ENCODE measurements at places on chromosomes 12 and 14.

DNA sequence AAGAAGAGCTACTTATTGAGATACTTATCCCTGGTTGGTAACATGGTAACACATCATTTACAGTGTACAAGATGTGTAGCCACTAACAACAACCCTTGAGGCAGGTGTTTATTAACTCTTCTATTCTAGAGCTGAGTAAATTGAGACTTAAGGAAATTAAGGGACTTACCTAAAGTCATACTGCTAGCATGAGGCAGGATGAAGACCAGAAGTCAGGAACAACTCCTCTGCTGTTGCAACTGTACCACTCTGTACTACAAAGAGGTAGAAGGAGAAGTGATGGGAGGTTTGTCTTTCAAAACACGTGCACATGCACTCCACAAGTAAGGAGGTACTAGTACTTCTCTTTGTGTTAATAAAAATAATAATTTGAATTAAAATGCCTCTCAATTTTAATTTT is 79.9 kb downstream of the LLPH start:
- DNase-seq: no peak

DNA sequence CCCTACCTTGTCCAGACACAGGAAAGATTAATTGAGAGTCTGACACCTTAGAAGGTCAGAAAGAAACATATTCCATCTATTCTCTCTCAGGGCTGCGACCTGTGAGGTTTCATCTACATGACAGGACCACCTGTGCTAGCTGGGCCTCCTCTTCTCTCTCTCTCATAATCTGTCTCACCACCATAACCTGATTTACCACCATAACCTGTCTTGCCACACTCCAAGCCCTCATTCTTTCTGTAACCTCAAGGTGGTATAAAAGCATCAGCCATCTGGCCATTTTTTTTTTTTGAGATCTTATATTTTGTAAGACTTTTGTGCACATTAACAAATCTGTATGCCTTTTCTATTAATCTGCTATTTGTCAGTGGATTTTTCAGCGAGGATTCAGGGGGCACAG is 75.5 kb downstream of the ACADS start:
- no peak for DNase-seq

DNA sequence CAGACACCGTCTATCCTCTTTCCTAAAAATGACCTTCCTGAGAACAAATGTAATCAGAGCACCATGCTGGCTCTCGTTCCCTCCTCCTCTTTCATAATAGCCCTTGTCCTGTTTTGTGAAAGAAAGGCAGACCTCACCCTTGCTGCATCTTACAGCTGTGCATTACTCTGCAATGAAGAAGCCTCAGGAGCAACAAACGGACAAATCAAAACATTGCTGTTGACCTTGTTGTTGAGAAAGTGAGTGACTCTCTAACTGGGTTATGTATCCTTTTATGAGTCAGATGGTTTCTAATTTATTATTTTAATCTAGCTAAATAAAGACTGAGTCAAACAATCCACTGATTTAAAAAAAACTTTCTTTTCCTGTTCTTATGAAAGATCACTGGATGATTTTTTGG is 180.9 kb downstream of the RPS29 start:
- peak; percentile 3 for DNase-seq

- no peak for DNase-seq
Observed at GRCh38 chr14:50364792-50365191, 31.9 kb downstream of the CDKL1 start.

DNA sequence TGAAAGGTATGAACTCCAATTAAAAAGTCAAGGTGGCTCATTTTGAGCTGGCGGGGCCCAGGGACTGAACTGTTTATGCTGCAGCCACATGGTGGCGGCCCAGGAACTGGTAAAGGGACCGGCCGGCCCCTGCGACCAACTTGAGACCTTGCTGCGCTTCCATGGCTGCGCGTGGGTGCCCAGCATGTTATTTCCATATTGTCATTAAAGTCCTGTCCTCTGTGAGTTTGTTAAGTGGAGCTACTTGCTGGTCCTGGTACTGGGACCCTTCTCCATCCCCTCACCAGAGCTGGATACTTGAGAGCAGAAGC is 62.3 kb downstream of the BEGAIN start:
- DNase-seq: no peak

- no peak for DNase-seq
Observed at GRCh38 chr12:4277857-4278256, 4.3 kb downstream of the CCND2 start.

GRCh38 chr14:91140672-91141071 is 26.8 kb downstream of the DGLUCY start:
- DNase-seq: no peak

DNA sequence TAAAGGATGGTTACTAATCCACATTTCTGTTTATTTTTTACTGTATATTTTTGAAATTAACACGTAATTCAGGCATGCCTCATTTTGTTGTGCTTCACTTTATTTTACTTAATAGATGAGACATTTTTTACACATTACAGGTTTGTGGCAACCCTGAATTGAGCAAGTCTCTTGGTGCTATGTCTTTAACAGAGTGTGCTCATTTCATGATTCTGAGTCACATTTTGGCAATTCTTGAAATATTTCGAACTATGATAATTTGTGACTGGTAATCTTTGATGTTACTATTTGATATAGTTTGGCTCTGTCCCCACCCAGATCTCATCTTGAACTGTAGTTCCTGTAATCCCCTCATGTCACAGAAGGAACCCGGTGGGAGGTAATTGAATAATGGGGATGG is 1120.5 kb upstream of the FLRT2 start:
- no peak for DNase-seq

GRCh38 chr14:65095633-65096205 is 6.6 kb downstream of the MAX start:
- peak; percentile 54 for DNase-seq

DNA sequence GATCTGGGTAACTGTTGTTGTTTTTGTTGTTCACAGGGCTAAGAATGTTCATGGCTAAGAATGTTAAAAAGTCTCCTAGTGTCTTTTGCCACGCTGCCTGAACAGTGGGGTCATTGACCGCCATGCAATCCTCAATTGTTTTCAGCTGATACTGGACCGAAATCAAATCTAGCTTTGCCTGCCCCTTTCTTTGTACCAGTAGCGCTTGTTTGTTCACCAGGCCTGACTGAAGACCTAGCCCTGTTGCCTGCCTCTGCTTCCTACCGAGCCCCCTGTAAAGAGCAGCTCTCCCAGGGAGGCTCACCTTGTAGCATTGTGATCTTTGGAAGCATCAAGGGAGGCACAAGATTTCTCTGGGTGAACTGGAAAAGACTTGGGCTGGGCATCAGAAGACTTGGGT is 6.7 kb downstream of the PSEN1 start:
- no peak for DNase-seq

DNA sequence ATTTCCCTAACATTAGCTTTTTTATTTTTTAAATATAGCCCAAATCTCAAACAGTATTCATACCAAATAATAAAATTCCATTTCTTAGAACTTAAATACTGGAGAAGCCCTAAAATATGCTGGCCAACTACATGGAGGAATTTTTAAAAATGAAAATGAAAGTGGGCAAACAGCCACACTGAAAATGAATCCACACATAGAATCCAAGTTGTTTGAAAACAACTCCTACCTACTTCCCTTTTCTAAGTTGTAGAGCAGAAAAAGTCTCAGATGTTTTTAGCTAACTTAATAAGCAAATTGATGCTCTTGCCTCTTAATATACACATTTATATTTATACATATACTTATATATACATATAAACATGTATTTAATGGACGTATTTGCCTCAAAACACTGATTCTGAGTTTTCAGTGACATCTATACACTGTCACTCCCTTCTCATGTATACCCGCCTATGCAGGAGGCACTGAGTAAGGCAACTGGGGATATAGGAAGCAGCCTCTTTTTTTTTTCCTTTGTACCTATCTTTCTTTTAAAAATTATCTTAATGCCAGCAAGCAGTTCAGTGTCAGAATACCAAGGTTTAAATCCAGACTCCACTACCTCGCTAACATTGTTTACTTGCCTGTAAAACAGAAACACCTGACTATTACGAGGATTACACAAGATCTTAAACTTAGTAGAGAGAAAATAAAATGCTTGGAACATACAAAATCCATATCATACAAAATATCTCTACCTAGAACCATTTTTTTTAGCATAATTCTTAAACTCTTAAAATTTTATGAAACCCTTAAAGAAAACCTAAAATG is 13.3 kb downstream of the DICER1 start:
- no peak for DNase-seq

DNA sequence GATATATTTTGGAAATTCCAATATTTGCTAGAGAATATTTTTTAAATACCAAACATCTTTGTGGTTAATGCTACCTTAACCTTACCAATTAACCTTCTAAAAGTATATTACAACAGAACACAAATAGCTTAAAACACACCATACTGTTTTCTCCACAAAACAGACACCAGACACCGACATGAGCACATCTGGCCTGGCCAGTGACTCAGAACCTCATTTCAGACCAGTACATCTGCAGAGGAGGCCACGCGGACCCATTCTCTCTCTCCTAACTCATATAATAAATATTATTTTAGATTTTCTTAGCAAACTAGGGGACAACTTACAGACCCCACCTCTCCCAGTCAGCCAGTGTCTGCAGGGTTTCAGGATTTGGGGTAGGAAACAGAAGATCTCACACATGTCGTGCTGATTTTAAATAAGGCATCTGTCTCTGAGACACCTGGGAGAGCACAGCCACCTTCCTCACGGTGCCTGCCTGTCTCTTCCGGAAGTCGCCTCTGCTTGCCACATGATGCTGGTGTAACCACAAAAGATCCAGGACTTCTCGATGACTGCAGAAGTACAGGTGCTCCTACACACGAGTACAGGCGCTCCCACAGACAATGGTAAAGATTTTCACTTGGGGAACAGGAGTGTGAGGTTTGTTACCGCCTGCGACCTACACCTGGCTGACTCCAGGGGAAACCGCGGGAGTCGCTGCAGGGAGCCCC is 9.7 kb upstream of the ANKLE2 start:
- DNase-seq: peak; percentile 16

DNA sequence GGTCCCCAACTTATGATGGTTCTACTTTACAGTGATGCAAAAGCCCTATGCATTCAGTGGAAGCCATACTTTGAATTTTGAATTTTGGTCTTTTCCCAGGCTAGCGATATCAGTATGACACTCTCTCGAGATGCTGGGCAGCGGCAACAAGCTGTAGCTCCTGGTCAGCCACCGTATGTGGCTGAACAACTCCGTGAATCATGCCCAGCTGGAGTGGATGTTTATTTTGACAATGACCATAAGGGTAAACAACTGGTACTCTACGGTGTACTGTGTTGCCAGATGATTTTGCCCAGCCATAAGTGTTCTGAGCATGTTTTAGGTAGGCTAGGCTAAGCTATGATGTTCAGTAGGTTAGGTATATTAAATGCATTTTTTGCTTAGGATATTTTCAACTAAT is 8.2 kb upstream of the ZNF410 start:
- DNase-seq: no peak

GRCh38 chr14:99717682-99718013 is 33.5 kb downstream of the CYP46A1 start:
- no peak for DNase-seq

GRCh38 chr14:99689266-99690236 is 5.5 kb downstream of the CYP46A1 start:
- no peak for DNase-seq

GRCh38 chr12:51430196-51430895 is 5.7 kb downstream of the SLC4A8 start:
- DNase-seq: no peak

GRCh38 chr14:51248016-51248987 is 8.3 kb downstream of the TMX1 start:
- no peak for DNase-seq

DNA sequence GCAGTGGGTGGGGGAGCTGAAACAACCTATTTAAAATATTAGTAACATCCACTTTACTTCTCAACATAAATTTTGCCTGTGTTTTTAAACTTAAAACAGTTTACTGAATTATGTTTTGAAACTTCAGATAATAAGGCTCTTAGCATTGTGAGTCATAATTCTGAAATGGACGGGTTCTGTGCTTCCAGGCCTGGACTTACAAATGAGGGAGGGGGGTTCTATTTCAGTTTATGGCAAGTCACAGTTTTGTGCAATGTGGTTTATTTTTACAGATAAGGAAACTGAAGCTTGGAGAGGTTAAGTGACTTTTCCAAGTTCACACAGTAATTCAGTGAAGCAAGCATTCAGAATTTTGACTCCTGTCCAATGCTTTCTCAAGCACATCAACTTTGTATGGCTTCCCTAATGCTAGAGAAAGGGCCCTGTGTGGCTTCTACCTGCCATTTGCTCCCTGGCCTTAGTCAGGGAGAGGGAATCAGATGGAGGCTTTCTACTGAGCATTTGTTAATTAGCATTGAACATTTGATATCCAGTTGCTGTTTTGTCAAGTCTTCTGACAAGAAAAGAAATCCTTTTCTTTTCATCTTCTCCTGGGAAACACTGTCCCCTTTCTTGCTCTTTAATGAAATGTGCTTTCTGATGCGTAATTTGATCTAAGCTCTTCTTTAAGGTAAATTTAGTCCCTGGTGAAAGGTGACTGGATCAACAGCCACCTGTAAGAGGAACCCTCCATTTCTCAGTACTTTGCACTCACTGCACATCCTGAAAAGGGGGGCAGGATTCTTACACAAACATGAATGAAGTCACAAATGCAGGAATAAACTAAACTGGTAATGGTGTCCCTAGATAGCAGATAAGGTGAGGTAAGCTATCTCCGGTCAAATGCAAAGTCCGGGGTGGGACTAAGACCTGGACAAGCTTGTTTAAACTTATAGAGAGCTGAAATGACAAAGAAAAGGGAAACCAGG is 2.5 kb upstream of the SALL2 start:
- DNase-seq: no peak

GRCh38 chr14:69931960-69932359 is 52.7 kb downstream of the SMOC1 start:
- no peak for DNase-seq

GRCh38 chr14:23284654-23285529 is 1.0 kb downstream of the HOMEZ start:
- DNase-seq: no peak

Data from AG09309 (cell line).